Stimulated activated CD8-positive, alpha-beta memory T cell treated with anti-CD3 and anti-CD28 coated beads, Interleukin-15, amount 100 ng/mL, for 24 hours (primary cell): ENCODE measurements at places on chromosomes 11 and 22.

DNA sequence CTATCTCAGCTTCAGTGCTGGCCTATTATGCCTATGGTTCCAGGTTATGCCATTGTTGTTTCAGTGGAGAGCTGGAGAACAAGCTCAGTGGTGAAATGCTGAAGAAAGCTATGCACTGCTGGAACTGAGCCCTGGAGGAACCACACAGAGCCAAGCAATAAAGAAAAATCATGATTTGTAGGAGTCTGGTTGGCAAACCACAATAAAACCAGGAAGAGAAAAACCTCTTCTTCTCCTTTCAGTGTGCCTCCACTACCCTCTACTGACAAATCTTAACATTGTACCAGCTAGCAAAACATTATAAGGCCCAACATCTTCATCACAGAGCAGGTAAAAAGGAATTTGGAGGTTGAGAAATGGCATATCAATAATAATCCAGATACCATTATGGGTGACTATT, 5.3 kb downstream of the OR51F2 start:
- no peak for DNase-seq

GRCh38 chr11:15747671-15748070, 608.7 kb downstream of the SOX6 start:
- DNase-seq: no peak

GRCh38 chr11:96307776-96308140, 35.2 kb downstream of the MAML2 start:
- no peak for DNase-seq

GRCh38 chr11:4546878-4547277, 1.9 kb downstream of the OR52M1 start:
- no peak for DNase-seq

DNA sequence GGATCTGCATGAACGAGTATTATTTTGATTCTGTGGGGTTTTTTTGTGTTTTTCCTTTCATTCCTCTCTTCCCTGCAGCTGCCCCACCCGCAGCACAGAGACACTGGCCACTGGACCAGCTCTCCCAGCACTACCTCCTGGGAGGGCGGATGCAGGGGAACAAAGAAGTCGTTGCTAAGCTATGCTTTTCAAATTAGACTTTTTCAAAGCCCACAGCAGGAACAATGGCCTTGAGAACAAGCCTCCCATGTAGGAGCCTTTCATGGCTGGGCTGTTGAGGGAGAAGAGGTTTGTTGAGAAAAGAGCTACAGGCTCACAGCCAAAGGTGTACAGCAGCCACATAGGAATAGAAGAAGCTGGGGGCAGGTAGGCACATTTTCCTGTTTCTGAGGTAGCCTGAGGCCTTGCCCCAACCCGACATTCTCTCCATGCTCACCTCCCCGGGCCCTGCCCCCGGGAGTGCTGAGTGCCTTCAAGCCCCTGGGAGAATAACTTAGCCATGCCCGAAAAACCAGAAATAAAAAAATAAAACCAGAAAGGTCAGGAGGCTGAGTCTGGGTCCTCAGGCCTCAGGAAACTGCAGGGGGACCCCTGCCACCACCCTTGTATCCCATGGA, 20.5 kb upstream of the SYT12 start:
- no peak for DNase-seq

DNA sequence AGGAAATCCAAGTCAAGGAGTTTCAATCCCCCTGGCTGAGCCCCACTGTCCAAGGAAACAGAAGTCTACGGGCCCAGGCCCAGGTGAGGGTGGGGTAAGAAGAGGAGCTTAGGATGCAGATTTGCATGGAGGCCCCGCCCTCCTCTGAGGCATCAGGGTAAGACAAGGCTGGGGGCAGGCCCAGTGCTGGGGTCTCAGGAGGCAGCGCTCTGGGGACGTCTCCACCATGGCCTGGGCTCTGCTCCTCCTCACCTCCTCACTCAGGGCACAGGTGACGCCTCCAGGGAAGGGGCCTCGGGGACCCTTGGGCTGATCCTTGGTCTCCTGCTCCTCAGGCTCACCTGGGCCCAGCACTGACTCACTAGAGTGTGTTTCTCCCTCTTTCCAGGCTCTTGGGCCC, 31.3 kb upstream of the IGLL5 start:
- no peak for DNase-seq

DNA sequence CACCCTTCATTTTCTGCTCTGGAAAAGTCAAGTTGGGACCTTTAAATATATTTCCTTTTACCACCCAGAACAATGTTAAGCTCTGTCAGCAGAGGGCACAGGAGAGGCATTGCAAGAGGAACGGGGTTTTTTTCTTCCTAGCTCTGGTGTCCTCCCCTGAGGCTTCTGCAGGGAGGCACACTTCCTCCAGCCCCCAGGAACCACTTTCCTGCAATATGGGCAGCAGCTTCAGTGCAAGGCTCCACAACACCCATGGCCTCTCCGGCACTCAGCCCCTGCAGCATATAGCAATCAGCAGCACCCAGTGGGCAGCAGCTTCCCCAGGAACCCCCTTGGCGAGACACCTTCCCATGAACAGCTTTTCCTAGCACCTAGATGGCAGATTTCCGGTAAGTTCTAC, 101.4 kb downstream of the SYT9 start:
- DNase-seq: no peak

DNA sequence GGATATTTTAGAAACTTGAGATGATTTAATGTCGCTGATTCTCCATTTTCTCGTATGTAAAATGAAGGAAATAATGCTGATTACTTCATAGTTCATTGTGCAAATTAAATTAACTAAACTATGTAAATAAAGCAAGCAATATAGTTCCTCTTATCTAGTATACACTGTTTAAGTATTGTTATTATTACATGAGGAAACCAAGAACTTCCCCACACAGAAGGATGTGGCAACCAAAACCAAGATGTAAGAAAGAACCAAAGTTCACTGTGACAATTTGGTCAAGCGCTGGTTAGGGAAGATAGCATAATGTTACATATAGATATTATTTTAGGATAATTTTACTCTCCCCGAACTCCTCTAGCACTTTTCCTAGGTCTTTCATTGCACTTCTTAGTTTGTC, 103.2 kb downstream of the XKR3 start:
- DNase-seq: no peak

- no peak for DNase-seq
These were observed 7.6 kb downstream of the OSBPL5 start for GRCh38 chr11:3157381-3158130.

- no peak for DNase-seq
These were observed 30.3 kb downstream of the IGF2 start for GRCh38 chr11:2108675-2109491.

DNA sequence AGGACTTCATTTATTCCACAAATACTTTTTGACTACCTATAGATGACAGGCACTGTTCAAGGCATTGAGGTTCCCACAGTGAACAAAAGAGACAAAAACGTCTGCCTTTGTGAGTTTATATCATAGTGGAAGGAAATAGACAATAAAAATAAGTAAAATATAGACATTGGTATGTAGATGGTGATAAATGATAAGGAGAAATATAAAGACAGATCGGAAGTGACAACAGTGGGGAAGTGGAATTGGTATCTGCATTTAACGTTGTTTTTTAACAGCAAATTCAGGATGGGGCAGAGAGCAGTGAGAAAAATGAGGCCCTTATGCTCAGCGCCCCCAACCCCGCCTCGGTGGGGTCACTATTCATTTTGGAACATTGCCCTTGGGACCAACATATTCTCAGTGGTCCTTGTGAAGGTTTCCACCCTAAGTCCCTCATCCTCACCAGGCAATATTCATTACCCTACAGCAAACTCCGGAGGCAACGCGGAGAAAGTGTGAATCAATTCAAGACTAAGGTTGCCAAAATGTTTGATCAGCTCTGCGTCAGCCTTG, 627 bp upstream of the PEX26 start:
- DNase-seq: no peak
